Pulmonary artery endothelial cell (primary cell): ENCODE measurements at places on chromosomes 12 and 14. TPM values are rescaled to one million over a fixed set of nuclear protein-coding genes. Genes with fewer than 3 reads are reported as not detected.

Gene TRPV4
- 0.92 and 1.7 TPM in 2 replicates for total RNA-seq

Gene TCTN2
- 7.9 and 8.2 TPM in 2 replicates for total RNA-seq

Gene TAS2R20
- total RNA-seq: 2.2 TPM in 2 replicates

Gene FBXO33
- total RNA-seq: 12.7 and 17.5 TPM in 2 replicates

Gene NIN
- total RNA-seq: 36.1 and 50.4 TPM in 2 replicates

Gene INHBC
- not detected in 2 replicates for total RNA-seq

Gene NID2
- total RNA-seq: 27.9 and 65.0 TPM in 2 replicates

Gene PPP1R1A
- total RNA-seq: not detected in 2 replicates

DNA sequence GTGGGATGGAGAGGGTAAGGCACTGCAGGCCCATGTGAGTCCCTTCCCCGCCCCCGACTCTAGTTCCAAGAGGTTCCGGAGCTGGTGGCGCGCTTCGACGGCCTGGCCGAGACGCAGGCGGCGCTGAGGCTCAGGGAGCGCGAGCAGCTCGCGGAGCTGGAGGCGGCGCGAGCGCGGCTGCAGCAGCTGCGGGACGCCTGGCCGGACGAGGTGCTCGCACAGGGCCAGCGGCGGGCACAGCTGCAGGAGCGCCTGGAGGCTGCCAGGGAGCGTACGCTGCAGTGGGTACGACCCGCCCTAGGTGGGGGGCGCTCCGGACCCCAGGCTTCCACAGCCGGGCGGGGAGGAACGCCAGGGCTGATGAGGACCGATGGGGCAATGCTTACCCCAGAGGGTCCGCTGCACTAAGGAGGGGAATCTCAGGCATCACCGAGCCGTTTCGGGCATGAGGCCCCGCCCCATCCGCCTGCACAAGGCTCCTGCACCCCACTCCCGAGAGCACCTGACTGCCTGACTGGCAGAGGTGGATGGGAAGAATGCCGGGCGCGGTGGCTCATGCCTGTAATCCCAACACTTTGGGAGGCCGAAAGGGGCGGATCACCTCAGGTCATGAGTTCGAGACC, 4.9 kb downstream of the CFAP73 start:
- DNase-seq: no peak

- DNase-seq: no peak
Measured at GRCh38 chr12:57151741-57152630, 4.6 kb upstream of the LRP1-AS start.

- DNase-seq: no peak
Measured at GRCh38 chr12:115267891-115268290, 583.9 kb upstream of the TBX3 start.

- DNase-seq: no peak
Measured at GRCh38 chr12:101963697-101964096, 86.3 kb downstream of the DRAM1 start.

GRCh38 chr14:56686416-56686815, 106.8 kb downstream of the TMEM260 start:
- no peak for DNase-seq

DNA sequence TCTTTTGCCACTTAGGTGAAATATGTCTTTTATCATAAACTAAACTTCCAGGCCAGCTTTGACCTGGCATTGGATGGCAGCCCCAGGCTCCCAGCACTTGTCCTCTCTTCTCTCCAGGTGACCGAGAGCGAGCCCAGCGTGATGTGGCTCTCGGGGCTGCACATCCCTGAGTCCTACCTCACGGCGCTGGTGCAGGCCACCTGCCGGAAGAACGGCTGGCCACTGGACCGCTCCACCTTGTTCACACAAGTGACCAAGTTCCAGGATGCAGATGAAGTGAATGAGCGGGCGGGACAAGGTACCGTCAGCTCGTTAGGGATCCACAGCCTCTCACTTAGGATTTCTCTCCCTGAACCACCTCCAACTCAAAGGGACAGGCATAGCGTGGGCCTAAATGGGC, 39.4 kb downstream of the CCDC92 start:
- no peak for DNase-seq

DNA sequence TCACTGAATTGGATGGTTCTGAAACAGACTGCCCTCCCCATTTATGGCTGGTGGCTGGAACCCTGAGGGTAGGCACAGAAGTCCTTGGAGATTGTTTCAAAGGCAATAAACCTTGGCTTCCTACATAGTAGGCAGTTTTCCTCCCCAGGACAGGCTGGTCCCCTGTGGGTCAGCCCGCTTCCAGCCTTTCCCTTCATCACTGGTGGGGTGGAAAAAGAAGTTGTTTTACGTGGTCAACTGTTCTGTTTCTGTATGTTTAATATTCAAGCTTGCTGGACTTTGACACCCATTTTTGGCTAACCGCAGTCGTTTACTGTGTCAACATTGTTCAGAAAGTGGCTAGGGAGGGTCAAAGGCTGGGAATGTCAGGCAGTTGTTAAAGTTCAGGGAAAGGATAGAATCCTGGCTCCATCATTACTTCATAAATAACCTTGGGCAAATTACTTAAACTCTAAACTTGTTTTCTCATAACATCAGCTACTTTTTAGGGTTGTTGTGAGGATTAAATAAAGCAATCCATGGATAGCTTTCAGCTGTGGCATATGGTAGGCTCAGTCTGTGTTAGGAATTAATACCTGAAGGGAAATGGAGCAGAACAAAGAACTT, 2.4 kb downstream of the KLHDC2 start:
- DNase-seq: no peak

DNA sequence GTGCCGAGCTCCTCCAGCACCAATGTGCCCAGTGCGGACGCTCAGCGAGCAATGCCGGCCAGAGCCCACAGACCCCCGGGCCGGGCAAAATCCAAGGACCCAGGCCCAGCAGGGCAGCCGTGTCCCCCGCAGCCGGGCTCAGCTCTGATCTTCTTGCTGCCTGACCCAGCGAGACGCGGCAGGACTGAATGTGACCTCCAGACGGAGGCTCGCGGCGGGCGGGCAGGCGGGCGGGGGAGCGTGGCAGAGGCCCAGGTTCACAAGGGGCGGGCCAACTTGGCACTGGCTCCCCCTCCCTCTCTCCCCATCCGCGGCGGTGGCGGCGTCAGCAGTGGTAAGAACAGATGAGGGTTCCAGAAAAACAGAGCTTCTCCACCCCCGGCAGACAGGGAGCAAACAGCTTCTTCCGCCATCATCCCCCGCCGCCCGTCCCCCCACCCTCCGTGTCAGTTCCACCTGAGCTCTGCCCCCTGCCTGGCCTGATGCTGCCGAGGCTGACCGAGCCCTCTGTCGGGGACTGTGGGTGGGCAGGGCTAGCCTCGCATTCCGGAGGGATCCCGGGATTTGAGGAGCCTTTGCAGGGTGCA, 94.3 kb downstream of the RFLNA start:
- no peak for DNase-seq

DNA sequence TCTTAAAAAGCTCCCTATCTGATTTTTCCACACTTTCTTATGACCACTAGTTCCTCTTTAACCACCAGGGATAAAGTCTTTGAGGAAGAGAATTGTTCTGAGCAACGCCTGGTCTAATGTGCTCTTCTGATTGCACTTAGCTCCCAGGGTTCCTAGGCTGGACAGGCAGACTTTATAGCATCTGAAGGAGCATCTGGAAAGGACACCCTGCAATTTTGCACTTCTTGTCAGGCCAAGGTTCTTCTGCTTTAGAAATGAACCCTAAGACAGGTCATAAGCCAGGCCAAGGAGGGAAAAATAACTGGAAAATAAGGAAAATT, 126.3 kb downstream of the KTN1 start:
- DNase-seq: no peak

DNA sequence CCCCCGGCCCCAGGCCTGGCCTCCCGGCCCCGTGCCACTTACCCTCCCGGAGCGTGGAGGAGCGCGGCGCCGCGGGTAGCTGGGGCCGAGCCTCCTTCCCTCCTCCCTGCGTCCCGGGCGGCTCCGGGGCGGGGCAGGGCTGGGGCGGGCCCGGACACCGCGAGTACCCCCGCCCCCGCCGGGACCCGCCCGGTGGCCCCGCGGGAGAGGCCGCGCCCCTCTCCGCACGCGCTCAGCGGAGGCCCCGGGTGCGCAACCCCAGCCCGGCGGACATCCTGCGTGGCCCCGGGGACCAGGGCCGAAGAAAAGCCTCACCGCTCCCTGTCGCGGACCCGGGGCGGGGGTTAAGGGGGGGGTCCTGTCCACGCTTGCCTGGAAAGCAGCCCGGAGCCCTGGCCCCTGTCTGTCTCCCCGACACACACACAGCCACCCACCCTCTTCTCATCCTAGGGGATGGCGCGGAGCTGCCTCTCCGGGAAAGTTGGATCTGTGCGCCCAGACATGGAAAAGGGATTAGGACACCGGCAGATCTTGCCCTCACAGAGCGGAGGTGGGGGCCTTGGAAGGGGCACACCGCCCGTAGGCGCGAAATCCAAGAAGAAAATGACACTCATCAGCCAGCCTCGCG, at the start of gene SYNE3:
TSS of gene SYNE3 (minus strand) at position 97 of the 628 bp plus-strand sequence. CDS start 40,829 bp downstream, outside the sequence.
- no peak for DNase-seq

DNA sequence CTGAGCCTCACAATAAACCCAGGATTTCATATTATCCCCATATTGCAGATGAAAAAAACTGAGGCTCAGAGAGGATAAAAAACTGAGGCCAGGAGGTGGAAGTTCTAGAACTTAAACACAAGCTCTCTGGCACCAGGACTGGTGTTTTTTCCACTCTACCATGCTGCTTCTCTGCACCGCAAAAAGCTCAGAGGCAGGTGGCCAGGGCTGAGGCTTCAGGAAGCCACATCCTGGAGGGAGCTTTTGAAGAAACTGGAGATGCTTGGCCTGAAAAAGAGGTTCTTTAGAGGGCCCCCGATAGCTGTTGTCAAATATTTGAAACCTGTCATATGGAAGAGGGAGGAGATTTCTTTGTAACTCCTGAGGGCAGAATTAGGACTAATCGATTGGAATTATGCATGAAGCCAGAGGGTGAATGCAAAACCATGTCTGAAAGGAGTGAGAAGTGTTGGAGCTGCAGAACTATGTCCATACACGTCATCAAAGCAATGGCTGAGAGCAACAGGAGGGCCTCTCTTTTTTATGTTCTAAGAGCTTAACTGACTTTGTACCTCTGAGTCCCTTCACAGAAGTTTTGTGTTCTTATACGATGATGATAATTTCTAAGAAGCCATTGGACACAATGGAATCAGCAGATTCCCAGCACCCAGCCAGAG, 448.6 kb downstream of the FUT8 start:
- no peak for DNase-seq

DNA sequence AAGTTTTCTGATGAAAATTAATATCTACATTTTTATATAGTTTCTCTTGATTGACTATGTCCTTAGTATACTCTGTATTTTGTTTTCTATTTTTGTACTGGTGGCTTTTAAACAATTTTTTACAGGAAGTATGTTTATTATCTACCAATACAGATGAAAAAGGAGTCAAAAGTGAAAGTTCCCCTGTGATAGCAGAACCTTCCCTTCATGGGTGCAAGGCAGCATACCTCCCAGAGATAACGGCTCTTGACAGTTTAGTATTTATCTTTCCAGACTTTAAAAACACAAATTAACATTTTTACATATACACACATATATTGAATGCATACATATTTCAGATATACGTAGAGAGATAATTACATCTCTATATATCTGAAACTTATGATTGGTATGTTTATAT, 17.1 kb upstream of the FAM234B start:
- DNase-seq: no peak

- no peak for DNase-seq
Measured at GRCh38 chr14:54796961-54797360, 105.7 kb downstream of the GCH1 start.

- DNase-seq: no peak
Measured at GRCh38 chr14:80977221-80977620, 21.8 kb downstream of the TSHR start.

DNA sequence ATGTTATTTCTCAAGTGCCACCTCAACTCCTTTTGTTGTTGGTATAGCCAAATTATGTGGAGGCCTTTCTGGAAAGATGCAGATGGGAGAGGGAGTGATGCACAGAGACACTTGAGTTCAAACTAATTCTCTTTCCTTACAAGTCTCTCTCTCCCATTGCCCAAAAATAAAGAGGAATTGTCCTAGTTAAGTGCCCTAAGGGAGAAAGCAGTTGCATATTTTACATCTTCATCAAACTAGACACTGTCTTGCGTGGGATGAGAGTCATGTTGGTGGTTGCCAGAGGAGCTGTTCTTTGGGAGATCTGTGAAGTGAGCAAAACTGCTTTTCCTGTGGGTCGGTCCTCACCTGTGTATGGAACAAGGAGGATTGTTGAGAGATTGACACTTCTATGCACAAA, 72.2 kb downstream of the EP400 start:
- no peak for DNase-seq

DNA sequence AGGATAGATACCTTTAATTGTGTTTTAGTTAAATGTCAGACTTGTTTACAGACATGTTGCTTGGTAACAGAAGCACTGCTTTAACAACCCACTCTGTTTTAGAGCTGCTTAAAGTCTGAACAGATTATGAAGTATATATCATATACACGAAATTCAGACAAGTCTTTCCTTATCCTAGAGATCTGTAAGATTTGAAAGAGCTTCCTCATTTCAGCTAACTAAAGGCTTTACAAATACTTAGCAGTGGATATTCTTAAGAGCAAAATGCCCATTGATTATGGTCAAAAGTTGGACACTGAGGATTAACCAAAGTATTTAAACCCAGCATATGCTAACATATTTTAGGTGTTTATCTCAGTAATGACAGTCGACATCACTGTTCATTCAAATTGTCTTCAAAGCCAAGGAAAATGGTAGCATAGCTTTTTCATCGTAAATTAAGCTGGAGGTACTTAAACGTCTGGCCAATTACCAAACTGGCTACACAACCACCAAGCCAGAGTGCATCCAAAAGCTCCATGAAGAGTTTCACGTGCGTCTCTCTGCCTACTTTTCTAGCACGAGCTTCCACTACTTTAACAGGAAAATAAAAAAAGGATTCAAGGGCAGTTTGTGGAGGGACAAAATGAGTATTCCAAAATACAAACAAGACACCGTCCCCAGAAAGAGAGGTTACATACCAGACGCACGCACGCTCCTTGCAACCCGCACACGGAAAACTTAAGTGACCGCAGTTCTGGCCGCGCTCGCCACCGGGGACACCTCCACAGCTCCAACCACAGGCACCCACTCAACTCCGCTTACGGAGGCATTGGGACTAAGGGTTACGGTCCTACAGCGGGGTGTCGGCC, 565 bp downstream of the CEP83 start:
- DNase-seq: peak; percentile 0

- DNase-seq: no peak
Measured at GRCh38 chr12:69969011-69969410, 144.0 kb downstream of the MYRFL start.
